Renal pelvis (tissue), 12 donors: ENCODE measurements at places on chromosomes 4 and X. TPM values are rescaled to one million over a fixed set of nuclear protein-coding genes. Genes with fewer than 3 reads are reported as not detected.

STK32B gene
- 10.6 TPM for polyA plus RNA-seq

SMARCA1 gene
- 109 TPM for polyA plus RNA-seq

TEX28 gene
- not detected for polyA plus RNA-seq

DNA sequence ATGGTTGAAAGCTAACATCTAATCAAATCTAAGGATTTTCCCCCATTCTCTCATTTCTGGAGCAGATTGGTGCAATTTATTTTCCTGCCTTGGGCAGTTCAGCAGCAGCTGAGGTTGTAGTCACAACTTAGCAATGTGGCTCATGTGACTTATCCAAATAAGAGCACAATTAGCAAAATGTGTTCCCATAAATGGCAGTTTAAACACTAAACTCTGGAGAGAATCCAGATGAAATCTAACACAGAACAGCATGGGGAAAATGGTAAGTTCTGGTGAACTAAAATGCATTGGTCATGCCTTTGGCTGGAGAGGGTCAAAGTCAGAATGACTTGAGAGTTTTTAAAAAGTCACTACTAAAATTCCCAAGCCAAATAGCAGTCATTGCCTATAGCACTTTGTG is 422.6 kb upstream of the DIPK2B start:
- peak; percentile 21 for DNase-seq

DNA sequence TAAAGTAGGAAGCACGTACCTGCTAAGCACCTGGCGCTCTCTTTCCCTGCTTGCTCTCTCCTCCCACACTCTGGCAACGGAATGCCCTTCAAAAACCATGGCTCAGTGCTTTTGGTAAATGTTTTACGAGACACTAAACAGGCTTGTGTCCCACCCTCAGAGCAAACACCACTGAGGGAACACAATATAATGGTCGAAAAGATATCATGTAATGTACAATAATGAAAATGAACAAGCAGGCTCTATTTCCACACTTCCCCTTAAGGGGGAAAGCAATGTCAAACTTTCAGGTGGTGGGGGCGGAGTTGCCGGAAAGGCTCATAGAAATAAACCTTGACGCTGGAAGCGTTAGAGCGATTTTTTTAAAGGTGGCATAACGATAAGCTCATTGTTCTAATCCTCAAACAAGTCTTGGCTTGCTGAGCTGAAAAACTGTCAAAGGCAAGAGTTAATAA is 115.1 kb downstream of the RBM47 start:
- peak; percentile 82 for DNase-seq

DNA sequence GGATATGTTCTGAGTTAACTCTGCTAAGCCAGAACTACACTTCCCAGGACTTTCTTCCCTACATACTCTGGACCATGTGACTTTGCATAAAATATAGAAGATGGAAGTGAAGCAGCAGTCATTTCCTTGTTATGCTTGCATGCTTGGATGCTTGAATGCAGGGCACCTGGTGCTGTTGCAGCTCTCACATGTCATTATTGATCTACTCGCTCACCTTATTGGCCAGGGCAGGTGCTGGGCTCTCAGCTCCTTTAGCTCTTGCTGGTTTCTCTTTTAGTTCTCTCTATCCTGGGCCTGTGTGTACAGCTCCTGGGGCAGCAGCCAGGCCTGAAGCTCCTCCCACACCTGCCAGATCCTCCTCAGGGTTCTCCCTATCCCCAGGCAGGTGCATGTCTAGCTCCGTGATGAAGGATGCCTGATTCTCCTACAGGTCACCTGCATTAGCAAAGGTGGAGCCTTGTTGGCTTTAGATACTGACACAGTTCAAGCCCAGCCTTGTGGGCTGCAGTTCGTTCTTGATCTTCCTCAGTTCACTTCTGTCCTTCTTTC is 53.3 kb downstream of the MED28 start:
- DNase-seq, result no peak

DNA sequence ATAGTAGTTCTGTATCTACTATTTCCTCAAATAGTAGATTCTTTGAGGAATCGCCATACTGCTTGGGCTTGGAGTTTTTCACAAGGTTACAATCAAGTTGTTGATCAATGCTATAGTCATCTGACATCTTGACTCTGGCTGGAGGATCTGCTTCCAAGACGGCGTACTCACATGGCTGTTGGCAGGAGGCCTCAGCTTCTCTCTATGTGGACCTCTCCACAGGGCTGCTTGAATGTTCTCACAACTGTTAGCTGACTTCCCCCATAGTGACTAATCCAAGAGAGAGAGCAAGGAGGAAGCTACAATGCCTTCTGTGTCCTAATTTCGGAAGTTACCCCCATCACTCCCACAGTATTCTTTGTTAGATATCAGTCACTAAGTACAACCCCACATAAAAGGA is 10.3 kb downstream of the EGFL6 start:
- DNase-seq, result no peak

GRCh38 chr4:99825272-99825671 is 8.6 kb downstream of the DAPP1 start:
- no peak for DNase-seq
